MM.1S (cell line): ENCODE measurements at places on chromosomes 5 and 9.

DNA sequence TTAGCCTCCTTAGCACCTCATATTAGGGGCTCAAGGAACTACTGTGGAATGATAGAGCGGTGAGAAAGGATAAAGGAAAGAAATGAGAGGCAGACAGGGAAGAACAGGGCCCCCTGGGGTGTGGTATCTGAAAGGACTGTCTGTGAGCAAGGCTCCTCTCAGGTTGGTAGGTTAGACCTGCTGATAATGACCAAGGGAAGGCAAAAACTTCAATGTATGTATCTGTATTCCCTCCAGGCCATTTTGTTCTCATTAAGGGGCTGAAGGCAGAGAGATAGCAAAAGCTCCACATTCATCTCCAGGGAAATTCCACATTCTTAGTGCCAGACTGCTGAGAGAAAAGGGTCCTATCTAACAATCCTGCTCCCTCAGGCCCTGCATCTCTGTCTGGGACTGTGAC is 28.6 kb downstream of the TRIM32 start:
- no peaks in the 10 kb centered on the region for H3K36me3 ChIP-seq
- H3K27me3 ChIP-seq: no peaks in the 10 kb centered on the region
- no peak overlapping the region for H3K27ac ChIP-seq
- H3K4me1 ChIP-seq: no peaks in the 10 kb centered on the region
- H3K4me3 ChIP-seq: no peak overlapping the region

- no peaks in the 10 kb centered on the region for H3K4me1 ChIP-seq
- DNase-seq: no peak
- no peaks in the 10 kb centered on the region for H3K27me3 ChIP-seq
- no peak overlapping the region for H3K27ac ChIP-seq
Measured at GRCh38 chr9:115649991-115650472, 503.6 kb upstream of the PAPPA start.

- no peaks in the 10 kb centered on the region for H3K27me3 ChIP-seq
- no peak overlapping the region for H3K27ac ChIP-seq
- H3K36me3 ChIP-seq: no peaks in the 10 kb centered on the region
- DNase-seq: no peak
- H3K4me1 ChIP-seq: no peaks in the 10 kb centered on the region
- H3K4me3 ChIP-seq: no peak overlapping the region
Measured at GRCh38 chr9:135888766-135889394, 18.5 kb downstream of the CAMSAP1 start.

DNA sequence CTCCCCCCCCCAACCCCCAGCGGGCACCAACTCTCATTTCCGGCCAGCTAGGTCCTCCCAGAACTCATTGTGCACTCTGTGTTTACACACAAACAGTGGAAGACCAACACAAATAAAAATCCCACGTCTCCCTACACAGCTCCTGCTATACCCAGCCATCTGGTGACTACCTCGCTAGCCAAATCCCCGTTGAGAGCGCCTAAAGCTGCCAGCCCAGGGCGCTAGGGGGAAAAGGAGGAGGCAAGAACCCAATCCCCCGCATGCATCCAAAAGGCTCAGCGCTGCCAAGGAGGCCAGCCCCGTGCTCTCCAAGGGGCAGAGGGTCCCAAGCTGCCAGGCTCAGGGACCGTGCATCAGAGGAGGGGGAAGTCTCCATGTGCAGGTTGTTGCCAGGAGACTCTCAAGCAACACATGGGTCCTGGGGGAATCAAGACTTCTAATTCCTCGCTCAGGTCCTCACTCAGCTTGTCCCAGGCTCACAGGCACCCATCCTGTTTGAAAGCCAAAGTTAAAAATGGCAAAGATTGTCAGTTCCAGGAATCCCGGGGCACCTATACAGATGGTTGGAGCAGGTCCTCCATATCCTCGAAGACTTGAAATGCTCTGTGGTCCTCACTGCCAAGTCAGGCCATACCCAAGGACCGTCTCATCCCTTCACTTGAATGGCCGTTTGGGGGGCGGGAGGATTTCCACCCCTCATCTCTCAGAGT is 2.7 kb downstream of the ASTN2 start:
- no peak overlapping the region for H3K27ac ChIP-seq
- H3K4me1 ChIP-seq: no peaks in the 10 kb centered on the region
- peaks cover 12% of the 10 kb centered on the region for H3K27me3 ChIP-seq

- H3K27ac ChIP-seq: no peak overlapping the region
- no peak overlapping the region for H3K4me3 ChIP-seq
Measured at GRCh38 chr5:26681861-26682260, 356.5 kb downstream of the CDH9 start.

GRCh38 chr5:36060420-36060887 is 6.2 kb downstream of the UGT3A2 start:
- H3K4me3 ChIP-seq: no peak overlapping the region
- no peak overlapping the region for H3K27ac ChIP-seq
- DNase-seq: peak; percentile 37
- H3K27me3 ChIP-seq: no peaks in the 10 kb centered on the region
- H3K36me3 ChIP-seq: no peaks in the 10 kb centered on the region

GRCh38 chr5:32027717-32028458 is 146.2 kb downstream of the GOLPH3 start:
- H3K4me1 ChIP-seq: no peaks in the 10 kb centered on the region
- H3K4me3 ChIP-seq: no peak overlapping the region
- no peak for DNase-seq
- H3K27me3 ChIP-seq: no peaks in the 10 kb centered on the region

DNA sequence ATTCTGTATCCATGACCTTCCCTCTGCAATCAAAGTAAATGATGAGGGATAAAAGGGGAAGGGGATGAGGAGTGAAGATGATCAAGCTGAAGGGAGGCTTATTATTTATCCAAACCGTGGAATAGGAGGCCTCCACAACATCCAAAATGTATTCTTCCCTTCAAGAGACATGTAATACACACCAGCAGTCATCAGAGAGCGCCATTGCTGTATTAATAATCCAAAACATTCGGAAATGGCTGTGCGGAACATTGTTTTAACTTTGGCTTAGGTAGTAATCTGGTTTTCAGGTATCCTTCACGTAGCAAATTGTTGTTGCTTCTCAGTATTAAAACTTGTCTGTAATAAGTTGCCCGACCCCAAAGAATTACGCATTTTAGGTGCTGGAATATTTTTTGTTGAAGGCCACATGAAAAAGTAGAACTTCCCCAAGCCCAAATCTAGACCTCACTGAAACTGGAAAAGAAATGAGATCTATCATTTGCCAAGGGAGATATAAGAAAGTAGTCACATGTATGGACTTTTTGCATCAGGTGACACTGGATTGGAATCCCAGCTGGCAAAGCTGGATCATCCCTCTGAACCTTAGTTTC is 2.6 kb upstream of the BOD1 start:
- no peaks in the 10 kb centered on the region for H3K27me3 ChIP-seq
- H3K4me3 ChIP-seq: no peak overlapping the region
- H3K27ac ChIP-seq: no peak overlapping the region
- peak; percentile 62 for DNase-seq
- no peaks in the 10 kb centered on the region for H3K36me3 ChIP-seq
- peaks cover 11% of the 10 kb centered on the region for H3K4me1 ChIP-seq

- H3K36me3 ChIP-seq: no peaks in the 10 kb centered on the region
- no peak overlapping the region for H3K27ac ChIP-seq
- H3K4me3 ChIP-seq: no peak overlapping the region
- DNase-seq: no peak
Measured at GRCh38 chr5:173554989-173555705, 61.3 kb downstream of the BOD1 start.

DNA sequence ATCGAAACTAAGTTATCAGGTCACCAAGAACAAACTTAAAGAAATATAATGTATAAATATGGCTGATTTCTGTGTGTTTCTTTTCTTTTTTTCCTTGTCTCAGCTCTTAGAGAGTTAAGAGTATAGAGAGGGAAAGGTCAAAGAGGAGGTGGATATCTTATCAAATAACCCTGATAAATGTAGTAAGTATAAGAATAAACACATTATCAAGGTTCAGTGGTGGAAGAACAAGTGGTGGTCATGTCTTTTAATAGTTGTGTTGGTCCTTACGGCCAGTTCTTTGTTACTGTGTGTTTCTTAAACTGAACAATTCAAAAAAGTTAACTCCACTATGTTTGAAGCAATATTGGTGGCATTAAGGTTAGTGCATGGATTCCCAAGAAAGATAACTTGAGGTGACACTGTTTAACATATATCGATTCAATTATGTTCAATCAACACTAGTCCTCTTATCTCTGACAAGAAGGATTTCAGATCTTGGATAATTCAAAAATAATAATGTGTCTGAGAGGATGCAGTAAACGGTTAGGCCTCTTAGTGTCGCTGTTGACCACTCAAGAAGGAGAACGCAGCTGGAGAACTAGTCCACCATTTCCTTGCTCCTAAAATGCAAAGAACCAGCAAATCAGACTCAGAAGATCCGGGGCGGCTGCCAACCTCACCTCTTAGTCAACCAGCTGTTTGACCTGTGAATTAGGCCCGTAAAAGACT is at the start of gene PCDHGA3:
TSS of gene PCDHGA3 (plus strand) at position 588 of the 711 bp plus-strand sequence. CDS start 205 bp downstream, outside the sequence.
- H3K4me1 ChIP-seq: no peaks in the 10 kb centered on the region
- H3K27me3 ChIP-seq: no peaks in the 10 kb centered on the region; the same call in 1 of the 2 replicates
- peak; percentile 38 for DNase-seq
- no peaks in the 10 kb centered on the region for H3K36me3 ChIP-seq

DNA sequence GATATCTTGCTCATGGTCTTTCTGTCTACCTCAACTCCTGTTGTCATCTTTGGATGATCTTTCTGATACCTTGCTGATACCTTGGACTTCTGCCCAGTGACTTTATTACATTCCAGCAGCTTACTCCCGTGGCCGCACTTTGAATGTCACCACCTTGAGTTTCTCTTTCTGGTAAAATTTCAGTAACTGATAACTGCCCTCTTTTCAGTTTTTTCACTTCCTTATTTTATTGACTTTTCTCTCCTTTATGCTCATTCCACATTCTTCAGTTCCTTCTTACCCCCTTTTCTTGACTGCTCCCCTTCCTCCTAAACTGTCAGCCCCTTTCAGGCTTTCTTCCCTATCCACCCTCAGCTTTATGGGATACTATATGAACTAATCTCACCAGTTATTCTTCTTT is 7.0 kb upstream of the FBXO4 start:
- no peaks in the 10 kb centered on the region for H3K27me3 ChIP-seq
- peaks cover 8% of the 10 kb centered on the region; the same call in 1 of the 2 replicates for H3K36me3 ChIP-seq
- H3K27ac ChIP-seq: no peak overlapping the region
- peaks cover 13% of the 10 kb centered on the region; the same call in 1 of the 2 replicates for H3K4me1 ChIP-seq
- no peak for DNase-seq
- H3K4me3 ChIP-seq: no peak overlapping the region

GRCh38 chr9:86079865-86080469 is 19.4 kb downstream of the GOLM1 start:
- no peak overlapping the region for H3K27ac ChIP-seq
- no peaks in the 10 kb centered on the region for H3K36me3 ChIP-seq

DNA sequence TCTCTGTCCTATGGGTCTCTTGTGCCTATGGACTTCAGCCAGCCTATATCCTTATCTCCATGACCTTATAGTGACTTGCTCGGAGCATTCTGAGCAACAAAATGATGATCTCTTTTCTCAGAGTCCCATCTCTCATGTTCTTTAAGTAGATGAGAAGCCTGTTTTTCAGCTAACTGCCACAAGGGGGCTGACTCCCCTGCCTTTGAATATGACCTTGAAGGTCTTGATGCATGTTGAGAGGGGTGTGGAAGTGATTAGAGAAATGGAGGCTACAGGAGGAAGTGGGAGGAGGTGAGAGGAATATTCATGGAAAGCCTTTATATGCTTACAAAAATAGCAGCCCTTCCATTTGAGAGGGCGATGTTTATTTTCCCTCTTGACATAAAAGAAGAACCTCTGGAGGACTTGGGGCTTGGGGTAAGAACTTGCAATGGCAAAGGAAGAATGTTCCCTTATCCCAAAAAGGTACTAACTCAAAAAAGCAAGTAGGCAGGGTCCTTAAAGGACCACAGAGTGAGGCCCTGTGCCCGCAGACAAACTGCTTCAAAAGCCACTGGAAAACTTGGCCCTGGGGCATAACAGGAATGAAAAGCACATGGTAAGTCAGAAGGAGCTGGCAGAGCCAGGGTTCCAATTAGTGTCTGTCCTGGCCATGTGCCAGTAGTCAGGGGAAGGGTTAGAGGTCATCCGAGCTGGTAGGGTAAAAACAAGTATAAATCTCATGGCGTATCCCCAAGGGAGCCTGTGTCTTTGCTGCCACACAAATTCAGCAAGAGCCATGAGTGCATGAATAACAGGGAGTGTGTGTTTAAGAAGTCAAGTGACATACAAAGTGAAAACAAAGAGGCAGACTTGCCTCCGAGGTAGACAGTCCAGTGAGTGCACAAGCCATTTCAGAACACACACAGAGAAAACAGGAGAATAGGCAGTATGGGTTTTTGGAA is 39.1 kb downstream of the FGD3 start:
- no peaks in the 10 kb centered on the region for H3K4me1 ChIP-seq
- H3K36me3 ChIP-seq: no peaks in the 10 kb centered on the region
- DNase-seq: peak; percentile 34

- no peak overlapping the region for H3K27ac ChIP-seq
- H3K4me3 ChIP-seq: no peak overlapping the region
- H3K36me3 ChIP-seq: no peaks in the 10 kb centered on the region
- no peak for DNase-seq
- H3K27me3 ChIP-seq: no peaks in the 10 kb centered on the region
Measured at GRCh38 chr5:130976493-130976892, 188.6 kb downstream of the HINT1 start.

- H3K36me3 ChIP-seq: no peaks in the 10 kb centered on the region
- H3K4me3 ChIP-seq: no peak overlapping the region
- H3K27me3 ChIP-seq: 0 out of 2 replicates have a peak, but pooled peaks cover 4% of the 10 kb centered on the region
- H3K4me1 ChIP-seq: peaks cover 5% of the 10 kb centered on the region; the same call in 1 of the 2 replicates
- no peak overlapping the region for H3K27ac ChIP-seq
Measured at GRCh38 chr9:34986540-34987047, 3.0 kb upstream of the DNAJB5 start.

GRCh38 chr9:134689321-134690181 is 47.9 kb downstream of the COL5A1 start:
- H3K27ac ChIP-seq: no peak overlapping the region
- no peak overlapping the region for H3K4me3 ChIP-seq
- no peaks in the 10 kb centered on the region for H3K36me3 ChIP-seq
- H3K4me1 ChIP-seq: no peaks in the 10 kb centered on the region

- H3K4me3 ChIP-seq: no peak overlapping the region
- H3K27ac ChIP-seq: no peak overlapping the region
- no peaks in the 10 kb centered on the region for H3K36me3 ChIP-seq
Measured at GRCh38 chr5:143882520-143882919, 70.6 kb downstream of the HMHB1 start.

DNA sequence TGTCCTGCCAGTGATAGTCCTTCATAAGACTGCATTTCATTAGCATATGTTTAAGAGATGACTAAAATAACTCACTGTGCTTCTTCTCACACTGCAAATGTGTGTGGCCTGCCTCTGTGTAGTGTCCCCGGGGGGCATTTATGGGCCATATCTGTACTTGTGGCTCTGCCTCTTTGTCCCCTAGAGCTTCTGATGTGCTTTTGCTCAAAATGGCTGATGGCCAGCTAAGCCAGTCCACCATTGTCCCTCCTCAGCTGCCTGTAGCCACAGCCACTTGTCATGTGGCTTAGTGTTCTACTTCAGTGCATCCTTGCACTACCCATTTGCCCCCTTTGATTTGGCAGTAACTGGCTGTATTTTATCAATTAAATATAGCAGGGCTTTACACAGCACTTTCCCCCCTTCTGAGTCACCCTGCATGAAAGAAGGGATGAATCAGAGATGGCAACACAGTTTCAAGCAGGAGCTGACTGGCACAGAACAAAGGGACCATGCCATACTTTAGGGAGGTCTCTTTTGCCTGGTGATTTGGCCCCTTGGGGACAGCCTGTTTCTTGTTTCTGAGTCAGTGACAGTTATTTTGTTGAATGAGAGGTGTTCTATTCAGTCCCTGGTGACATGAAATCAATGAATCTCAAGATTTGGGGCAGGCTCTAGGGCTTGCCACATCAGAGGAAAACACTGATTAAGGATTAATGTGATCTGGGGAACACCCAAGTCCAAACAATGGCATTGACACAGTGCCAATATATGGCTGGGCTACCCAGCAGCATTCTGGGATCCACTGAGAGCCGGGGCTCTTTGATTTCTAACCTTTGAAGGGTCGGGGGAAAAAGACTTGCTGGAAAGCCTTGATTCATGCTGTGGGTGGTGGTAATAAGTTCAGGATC is 245.5 kb downstream of the SMARCA2 start:
- H3K27me3 ChIP-seq: no peaks in the 10 kb centered on the region
- H3K27ac ChIP-seq: no peak overlapping the region
- H3K4me3 ChIP-seq: no peak overlapping the region
